Frontal cortex (tissue), 4 donors: ENCODE measurements at places on chromosomes 2 and 18.

GRCh38 chr2:28528206-28528605, 32.3 kb downstream of the PLB1 start:
- no peak for DNase-seq

- DNase-seq, result no peak
These were observed 17.1 kb upstream of the MC2R start for GRCh38 chr18:13932285-13933025.

- no peak for DNase-seq
These were observed 3.7 kb downstream of the SCN9A start for GRCh38 chr2:166372046-166372445.

DNA sequence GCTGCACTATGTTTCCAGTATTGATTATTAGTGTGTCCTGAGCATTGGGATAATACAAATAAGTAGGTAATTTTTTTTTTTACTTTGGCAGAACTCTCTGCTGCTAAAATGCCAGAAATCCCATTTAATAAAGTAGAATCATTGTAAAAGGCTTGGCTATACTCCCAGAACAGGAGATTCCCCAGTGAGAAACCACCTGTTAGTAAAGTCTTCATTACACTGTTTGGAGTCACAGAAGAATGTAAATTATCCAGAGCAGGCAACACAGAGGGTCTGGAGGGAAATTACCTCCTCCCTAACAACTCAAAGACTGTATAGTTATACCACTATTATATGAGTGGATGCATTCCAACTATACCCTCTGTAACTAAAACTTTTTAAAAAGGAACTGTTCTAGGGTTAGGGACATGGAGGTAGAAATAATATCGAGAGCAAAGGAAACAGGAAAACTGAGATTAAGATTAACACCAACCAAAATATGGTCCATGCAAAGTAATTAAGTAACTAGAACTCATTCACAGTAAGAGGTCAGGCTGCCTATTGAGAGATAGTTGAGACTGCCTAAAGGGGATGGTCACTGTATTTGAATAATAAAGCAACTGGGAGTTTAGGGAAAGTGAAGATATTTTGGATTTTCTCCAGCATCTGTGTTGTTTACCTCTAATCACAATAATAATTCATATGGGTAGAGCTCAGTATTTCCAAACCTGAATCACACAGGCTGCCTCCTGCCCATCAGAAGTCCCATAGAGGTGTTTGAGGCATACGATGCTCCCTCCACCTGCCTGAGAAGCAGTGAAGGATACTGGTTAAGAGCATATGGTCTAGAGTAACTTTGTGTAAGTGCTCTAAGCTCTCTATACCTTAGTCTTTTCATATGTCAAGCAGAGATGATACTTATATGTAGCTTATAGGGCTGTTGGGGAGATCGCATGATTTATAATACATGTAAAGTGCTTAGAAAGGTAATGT, 34.4 kb downstream of the MAP2 start:
- no peak for DNase-seq

- DNase-seq, result peak; percentile 29
These were observed 1.2 kb downstream of the TMEM200C start for GRCh38 chr18:5893956-5894610.

DNA sequence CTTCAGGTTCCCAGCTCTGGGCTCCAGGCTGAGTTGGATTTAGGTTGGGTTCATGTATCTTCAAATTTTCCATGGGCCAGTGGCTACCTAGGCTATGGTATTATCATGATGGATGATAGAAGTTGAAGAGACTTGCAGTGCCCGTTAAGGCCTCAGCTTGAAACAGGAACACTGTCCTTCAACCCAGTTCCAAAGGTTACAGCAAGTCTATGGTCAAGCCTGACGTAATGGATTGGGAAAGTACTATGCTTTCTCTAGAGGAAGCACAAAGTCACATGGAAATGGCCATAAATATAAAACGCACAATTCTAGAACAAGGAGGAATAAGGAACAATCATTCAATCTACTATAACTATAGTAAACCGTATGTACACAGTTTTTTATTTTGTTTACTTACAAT, 593.2 kb downstream of the ZEB2 start:
- no peak for DNase-seq

DNA sequence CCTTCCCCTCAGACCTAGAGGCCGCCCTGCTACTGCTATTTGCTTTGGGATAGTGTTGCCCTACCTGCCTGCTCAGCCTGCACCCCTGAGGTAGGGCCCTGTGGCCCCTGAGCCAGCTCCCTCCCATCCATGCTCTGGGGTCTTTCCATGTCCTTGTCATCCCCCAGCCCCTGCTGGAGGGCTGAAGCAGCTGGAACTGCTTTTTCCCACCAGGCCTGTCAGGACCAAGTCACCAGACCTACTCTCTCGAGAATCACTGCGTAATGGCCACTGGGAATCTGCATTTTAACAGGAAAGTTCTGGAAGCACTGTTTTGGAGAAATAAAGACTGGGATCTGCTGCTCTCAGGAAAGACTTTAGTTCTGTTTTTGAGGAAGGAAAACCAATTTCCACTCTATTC, 20.2 kb upstream of the SLC35F6 start:
- no peak for DNase-seq

GRCh38 chr2:8413589-8414135, 268.2 kb upstream of the ID2 start:
- DNase-seq, result no peak

- no peak for DNase-seq
These were observed 343.4 kb upstream of the HS6ST1 start for GRCh38 chr2:128662051-128662471.

DNA sequence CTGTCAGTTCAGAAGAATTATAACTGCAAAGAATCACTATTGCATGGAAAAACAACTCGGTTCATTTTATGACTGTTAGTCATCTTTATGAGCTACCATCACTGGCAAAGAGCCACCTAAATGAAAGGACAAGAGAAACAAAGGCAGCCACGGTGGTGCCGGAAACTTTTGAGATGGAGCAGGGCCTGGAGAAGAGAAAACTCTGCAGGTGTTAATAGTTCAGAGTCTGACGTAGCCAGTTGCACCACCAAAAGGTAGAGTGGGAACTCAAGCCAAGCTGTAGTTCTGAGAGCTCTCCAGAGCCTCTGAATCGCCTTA, 110.9 kb downstream of the FTCDNL1 start:
- no peak for DNase-seq

DNA sequence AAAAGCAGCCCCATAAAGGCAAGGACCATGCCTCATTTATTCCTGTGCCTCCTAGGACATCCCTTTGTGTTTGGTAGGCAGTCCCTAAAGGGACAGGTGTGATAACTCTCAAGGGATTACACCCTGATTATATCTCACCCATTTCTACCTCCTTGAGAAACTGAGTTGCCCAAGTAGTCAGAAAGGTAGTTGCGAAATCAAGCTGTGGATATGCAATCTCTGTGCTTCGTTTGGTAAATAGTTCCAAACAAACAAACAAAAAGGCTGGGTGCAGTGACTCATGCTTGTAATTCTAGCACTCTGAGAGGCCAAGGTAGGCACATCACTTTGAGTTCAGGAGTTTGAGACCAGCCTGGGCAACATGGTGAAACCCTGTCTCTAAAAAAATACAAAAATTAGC, 100.2 kb upstream of the ARL5A start:
- no peak for DNase-seq

DNA sequence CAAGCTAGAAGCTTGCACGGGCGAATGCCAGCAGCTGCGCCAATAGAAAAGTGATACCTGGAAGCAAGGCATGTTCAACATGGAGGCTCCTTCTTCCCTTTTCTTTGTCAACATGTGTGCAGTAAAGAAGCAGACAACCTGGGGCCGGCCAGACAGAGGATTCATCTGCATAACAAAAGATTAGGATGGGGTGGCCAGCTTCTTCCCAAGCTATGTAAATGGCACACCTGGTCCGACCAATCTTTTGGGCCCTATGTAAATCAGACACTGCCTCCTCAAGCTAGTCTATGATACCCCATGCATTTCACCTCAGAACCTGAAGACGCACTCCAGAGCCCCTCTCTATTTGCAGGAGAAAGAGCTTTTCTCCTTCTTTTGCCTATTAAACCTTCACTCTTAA, 66.4 kb upstream of the TGFA start:
- no peak for DNase-seq

- DNase-seq, result no peak
These were observed 276.7 kb downstream of the CCDC85A start for GRCh38 chr2:56460508-56460907.

DNA sequence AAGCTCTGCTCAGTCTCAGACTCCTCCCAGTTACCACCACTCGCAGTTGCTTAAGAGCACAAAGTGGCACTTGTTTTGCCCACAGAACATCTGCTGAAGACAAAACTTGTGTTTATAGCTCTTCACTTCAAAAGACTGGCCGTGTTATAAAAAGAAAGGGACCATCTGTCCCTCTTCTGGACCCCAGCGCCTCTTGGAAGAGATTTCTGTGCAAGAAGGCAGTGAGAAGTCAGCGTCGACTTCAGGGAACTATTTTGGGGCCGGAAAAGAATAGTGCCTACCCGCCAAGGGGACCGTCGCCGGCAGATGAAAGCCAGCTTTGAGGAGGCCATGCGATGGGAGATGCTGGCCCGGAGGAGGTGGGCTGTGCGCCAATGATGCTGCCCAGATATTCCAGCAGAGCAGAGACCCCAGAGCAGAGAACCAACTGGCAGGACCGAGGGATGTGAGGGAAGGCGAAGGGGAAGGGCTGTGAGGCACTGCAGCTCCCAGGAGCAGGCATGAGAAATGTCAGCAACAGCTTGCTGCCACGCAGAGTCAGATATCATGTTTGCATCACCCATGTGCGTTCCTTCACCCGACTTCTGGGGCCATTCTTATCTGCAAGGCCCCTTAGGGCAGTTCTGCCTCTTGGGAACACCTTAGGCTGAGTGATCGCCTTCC, 270.9 kb downstream of the ATAD2B start:
- no peak for DNase-seq

DNA sequence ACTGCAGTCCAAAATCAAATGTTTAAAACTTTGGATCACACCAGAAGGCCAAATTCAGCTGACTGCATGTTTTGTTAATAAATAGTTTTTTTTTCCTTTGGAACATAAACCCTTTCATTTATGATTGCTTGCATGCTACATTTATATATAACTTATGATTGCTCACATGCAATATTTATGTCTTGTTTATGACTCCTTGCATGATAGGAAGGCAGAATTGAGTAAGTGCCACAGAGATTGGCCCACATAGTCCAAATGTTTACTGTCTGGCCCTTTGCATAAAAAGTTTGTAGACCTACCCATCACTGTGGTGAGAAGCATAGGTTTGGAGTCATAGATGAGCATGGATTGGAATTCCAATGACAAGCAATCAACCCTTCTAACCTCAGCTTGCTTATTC, 30.8 kb downstream of the WDFY1 start:
- DNase-seq, result no peak

DNA sequence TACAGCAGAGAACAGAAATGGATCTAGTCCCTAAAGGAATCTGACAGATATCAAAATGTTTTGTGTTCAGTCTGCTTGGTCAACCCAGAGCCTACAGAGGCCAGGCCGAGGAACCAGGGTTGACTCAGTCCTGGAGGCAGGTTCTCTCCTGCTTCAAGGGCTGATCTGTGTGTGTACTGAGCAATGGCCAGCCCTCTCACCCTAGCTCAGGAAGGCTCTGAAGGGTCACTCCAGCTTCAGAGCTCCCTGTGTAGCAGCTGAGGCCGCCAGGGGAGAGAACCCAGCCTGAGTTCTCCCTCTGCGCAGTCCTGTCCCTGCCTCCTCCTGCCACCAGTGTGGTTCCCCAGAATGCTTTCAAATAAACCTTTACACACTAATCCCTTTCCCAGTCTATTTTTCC, 41.1 kb downstream of the NEURL3 start:
- no peak for DNase-seq

DNA sequence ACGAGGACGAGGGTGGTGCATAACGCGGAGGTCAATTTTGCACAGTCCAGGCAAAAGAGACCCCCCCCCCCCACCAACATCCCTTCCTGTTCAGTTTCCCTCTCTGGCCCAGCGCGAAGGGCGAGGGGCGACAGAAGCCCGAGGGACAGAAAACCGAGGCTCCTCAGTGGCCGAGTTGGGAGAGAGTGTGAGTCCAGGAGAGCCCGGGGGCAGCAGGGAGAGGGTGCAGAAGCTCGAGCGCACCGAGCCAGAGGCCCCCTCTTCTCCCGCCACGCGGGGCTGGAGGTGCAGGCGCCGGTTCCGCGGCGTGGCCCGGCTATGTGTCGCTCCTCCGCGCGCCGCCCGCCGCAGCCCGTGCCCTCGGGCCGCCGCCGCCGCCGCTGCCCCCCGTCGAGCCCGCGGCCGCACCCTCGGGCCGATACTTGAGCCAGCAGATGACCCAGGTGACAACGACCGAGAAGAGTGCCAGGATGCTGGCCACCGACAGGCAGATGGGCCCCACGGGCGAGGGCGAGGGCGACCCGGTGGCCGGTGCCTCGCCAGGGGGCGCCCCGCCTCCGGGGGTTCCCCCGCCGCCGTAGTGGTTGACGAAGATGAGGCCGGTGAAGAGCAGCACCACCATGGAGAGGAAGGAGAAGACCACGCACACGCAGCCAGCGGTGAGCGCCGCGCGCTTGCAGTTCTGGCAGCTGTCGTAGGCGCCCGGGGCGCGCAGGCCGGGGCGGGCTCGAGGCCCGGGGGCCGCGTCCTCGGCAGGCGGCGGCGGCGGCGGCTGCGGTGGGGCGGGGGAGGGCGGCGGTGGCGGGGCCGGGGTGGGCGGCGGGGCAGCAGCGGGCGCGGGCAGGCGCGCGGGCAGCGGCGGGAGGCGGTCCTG, 20.2 kb upstream of the PAX3 start:
- DNase-seq, result peak; percentile 28

DNA sequence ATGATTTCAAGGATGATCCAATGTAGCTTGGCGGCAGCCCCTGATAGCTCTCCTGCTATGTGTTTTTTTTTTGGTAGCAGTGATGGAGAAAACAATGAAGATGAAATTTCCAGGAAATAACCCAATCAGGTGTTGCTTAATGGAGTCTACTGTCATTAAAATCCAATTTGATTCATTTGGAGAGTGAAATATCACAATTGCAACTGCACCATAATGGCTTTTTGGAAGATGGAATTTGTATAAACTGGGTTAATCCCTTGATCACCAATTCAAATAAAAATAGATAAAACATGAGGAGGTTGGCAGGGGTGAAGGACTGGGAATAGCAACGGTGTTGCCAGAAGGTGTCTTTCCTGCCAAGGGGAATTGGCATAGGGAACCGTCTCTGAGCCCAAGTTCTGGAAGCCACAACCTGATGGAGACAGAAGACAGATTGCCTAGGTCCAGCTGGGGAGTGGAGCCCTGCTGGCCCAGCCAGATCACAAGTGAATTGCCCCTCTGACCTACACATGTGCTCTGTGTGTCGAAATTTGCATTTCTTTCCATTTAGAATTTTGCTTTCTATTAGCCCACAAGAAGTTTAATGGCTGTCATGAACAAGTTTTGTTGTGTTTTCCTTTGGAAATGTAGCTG, 170.3 kb upstream of the SPRED2 start:
- DNase-seq, result no peak

GRCh38 chr2:160210599-160211138, 10.6 kb upstream of the ITGB6 start:
- DNase-seq, result no peak

GRCh38 chr2:74390606-74391005, 10.5 kb upstream of the DCTN1 start:
- DNase-seq, result no peak

DNA sequence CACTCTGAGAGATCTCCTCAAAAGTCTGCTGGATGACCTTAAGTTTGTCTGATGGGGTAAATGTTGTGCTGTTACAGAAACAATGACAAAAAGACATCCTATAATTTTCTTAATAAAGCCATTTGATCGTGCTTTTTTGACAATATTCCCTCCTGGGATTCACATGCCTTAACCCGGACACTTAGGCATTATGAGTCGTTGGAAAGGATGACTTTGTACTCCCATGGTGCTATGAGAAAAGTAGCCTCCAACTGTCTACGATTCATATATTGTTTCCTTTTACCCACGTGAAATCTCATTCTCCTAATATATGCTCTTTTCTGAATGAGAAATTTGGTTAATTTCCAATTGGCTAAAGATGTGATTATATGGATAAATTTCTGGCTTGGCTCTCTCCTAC, 6.1 kb upstream of the MPP4 start:
- DNase-seq, result no peak
